ENCODE measurements at places on chromosomes 11 and 22.

- DNase-seq, result peak; percentile 76
These were observed 754 bp downstream of the NUP50 start for GRCh38 chr22:45164270-45165088.

GRCh38 chr22:40040927-40041326 is 46.2 kb downstream of the FAM83F start:
- peak; percentile 45 for DNase-seq

DNA sequence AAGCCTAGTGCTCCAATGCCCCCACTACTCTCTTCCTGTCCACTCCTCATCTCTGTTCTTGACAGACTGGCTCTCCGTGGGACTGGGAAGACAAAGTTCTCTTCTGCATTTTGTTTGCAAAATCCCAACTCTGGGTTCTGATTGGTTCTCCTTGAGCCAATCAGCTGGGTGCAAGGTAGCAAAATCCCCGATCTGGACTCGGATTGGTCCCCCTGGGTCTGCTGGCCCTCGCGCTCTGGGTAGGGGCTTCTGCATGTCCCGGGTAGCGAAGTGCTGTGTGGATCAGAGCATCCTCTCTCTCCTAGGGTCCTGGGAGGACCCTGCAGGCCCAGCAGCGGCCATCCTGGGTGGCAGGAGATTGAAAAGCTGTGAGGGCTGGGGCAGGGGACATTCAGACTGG is 22.3 kb upstream of the A4GALT start:
- peak; percentile 74 for DNase-seq

DNA sequence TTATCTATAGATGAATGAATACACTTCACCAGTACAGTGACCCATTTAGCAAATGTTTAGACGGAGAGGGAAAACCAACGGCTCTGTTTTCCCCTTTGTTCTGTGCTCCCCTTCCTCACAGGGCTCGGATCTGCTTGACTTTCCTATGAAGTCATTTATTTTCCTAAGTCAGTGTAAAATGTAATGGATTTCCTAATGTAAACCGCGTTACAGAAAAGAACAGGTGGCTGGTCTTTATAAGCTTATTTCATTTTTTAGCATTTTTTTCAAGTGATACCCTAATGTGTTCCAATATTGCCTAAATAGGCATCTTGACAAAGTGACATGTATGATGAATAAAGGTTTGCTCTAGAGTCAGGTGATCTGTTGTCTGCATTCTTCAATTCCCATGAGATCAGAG is 207.5 kb downstream of the PGR start:
- no peak for DNase-seq

GRCh38 chr11:111408789-111409727 is 30.0 kb upstream of the POU2AF1 start:
- DNase-seq, result no peak

Measured in heart left ventricle (tissue), 16 donors.